ENCODE measurements at places on chromosomes 6 and 20.

DNA sequence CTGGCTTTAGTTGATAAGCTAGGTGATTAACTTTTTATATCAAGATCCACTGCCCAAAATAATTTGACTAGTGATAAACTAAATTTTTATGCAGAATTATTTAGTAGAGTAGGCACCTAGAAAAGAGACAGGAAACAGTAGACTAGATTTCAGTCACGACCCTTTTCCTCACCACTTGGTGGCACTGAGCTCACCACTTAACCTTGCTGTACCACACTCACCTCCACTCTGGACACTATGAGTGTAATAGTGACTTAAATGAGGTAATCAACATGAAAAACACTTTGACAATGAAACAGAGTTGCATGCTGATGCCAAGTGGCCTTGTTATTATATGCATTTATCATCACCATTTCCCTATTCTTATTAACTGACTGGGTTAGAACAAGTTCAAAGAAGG is 730.4 kb downstream of the KIF16B start:
- DNase-seq = no peak

- no peak for DNase-seq
Observed at GRCh38 chr20:37347347-37347823, 1.4 kb downstream of the SRC start.

- DNase-seq = no peak
Observed at GRCh38 chr6:96853083-96853482, 15.8 kb upstream of the GPR63 start.

DNA sequence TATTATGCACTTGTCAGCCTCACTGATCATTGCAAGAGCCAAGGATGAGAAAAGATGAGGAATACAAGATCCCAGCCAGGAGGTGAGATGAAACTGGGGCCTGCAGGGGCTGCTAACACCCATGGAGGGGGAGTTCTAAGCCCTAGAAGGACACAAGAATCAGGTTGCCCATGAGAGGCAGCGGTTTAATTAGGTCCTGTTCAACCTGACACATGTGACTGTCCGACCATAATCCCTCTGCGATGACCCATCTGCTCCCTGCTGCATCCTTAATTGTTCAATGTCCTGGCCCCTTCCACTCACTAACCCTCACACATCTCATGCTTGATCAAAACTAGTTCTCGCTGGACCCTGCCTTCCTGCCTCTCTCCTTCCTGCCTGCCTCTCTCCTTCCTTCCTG is 52.2 kb upstream of the NNAT start:
- no peak for DNase-seq

DNA sequence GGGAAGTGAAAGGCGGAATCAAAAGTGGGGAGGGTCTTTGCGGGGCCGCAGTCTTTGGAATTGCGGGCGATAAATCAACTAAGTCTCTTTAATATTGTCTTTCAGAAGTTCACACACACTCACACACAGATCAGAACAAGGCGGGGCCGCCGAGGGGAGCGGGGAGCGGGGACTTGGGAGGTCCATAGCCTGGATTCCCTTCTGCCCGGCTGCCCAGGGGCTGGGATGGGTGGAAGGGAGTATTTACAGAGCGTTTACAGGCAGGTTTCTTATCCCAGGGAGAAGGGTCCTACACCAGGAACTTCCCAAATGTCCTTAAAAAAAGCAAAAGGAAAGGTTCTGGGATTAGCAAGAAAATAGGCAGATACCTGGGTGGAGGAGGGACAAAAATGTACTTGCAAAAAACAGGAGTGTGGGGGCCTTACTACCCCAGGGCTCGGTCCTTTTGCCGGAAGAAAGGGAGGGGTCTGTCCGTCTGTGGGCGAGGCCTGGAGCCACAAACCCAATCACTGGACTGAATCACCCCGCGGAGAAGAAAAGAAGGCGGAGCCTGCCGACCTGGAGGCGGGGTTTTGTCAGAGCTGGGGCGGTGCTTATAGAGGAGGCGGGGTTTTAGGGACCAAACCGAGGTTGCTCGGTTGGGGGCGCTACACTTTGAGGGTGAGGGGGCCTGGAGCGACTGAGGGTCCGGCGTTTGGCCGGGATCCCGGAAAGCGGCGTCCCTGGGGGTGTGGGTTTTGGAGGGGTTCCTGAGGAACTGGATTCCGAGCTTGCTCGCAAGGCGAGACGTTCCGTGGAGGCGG is 3.2 kb downstream of the PRRT1 start:
- peak; percentile 69 for DNase-seq

GRCh38 chr6:32970413-32971241 is 2.2 kb downstream of the BRD2 start:
- DNase-seq = peak; percentile 84

DNA sequence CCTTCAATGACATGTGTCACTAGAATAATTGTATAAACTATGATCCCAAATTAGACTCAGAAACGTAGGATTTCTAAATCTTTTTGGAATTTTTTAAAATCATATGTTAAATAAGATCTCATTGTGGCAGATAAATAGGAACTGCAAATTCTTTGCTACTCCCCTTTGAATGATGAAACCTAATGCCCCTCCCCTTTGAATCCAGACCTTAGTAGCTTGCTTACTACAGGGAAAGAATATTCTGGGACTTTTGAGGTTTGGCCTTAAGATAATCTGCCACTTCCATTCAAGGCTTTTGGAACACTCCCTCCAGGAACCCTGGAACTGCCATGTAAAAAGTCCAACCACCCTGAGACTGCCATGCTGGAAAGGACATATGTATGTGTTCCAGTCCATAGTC is 7.1 kb downstream of the TDP2 start:
- no peak for DNase-seq

- no peak for DNase-seq
Observed at GRCh38 chr6:159865226-159865920, 25.4 kb upstream of the MAS1 start.

DNA sequence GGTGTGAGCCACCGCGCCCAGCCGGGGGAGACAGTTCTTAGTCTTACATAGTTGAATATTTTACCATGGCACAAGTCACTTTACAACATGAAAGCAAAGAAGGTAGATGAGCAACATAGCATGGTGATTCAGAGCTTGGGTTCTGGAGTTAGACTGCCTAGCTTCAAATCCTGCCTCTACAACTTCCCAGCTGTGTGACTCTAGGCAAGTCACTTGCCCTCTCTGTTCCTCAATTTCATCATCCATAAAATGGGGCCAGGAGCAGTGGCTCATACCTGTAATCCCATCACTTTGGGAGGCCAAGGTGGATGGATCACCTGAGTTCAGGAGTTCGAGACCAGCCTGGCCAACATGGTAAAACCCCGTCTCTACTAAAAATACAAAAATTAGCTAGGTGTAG is 26.3 kb downstream of the HCK start:
- no peak for DNase-seq

GRCh38 chr6:25312034-25312620 is 33.0 kb downstream of the CARMIL1 start:
- DNase-seq = no peak

- DNase-seq = no peak
Observed at GRCh38 chr20:16244892-16245291, 328.4 kb downstream of the KIF16B start.
